Cardiac muscle cell (in vitro differentiated cells and primary cell): ENCODE measurements at places on chromosomes 2 and 18. TPM values are rescaled to one million over a fixed set of nuclear protein-coding genes. Genes with fewer than 3 reads are reported as not detected.

- DNase-seq, result no peak
- H3K4me3 ChIP-seq, result no peak overlapping the region
These were observed 45.6 kb upstream of the GREB1L start for GRCh38 chr18:21196426-21196825.

GRCh38 chr2:191013682-191013931 is 364 bp downstream of the STAT1 start:
- peak overlapping the region; percentile 90 for H3K27ac ChIP-seq
- H3K36me3 ChIP-seq, result peaks cover 7% of the 10 kb centered on the region
- no peaks in the 10 kb centered on the region for H3K27me3 ChIP-seq
- H3K4me1 ChIP-seq, result peaks cover 7% of the 10 kb centered on the region

KCNG2 gene
- not detected in 2 replicates for total RNA-seq

- H3K4me3 ChIP-seq, result no peak within 1 kb of the TSS
- no peaks in the 10 kb centered on the region for H3K4me1 ChIP-seq
- H3K27me3 ChIP-seq, result no peaks in the 10 kb centered on the region
These were observed at the start of gene TWIST2 for GRCh38 chr2:238847841-238848690. TSS of gene TWIST2 (plus strand) at chr2:238848085. CDS start at chr2:238848216, 131 bp downstream.

GRCh38 chr2:225236769-225237323 is 162.7 kb upstream of the NYAP2 start:
- H3K27me3 ChIP-seq, result no peaks in the 10 kb centered on the region
- H3K4me3 ChIP-seq, result no peak overlapping the region
- H3K4me1 ChIP-seq, result no peaks in the 10 kb centered on the region
- no peak for DNase-seq

- peak; percentile 31 for DNase-seq
- H3K4me1 ChIP-seq, result peaks cover 6% of the 10 kb centered on the region
- H3K27me3 ChIP-seq, result peaks cover 69% of the 10 kb centered on the region
- no peak overlapping the region for H3K27ac ChIP-seq
- no peaks in the 10 kb centered on the region for H3K36me3 ChIP-seq
- H3K4me3 ChIP-seq, result no peak overlapping the region
These were observed 86.3 kb upstream of the LGALSL start for GRCh38 chr2:64367444-64368232.
